ENCODE measurements at places on chromosomes 1 and 21.

- no peak for DNase-seq
Observed at GRCh38 chr1:109104364-109105151, 9.4 kb upstream of the ELAPOR1 start.

DNA sequence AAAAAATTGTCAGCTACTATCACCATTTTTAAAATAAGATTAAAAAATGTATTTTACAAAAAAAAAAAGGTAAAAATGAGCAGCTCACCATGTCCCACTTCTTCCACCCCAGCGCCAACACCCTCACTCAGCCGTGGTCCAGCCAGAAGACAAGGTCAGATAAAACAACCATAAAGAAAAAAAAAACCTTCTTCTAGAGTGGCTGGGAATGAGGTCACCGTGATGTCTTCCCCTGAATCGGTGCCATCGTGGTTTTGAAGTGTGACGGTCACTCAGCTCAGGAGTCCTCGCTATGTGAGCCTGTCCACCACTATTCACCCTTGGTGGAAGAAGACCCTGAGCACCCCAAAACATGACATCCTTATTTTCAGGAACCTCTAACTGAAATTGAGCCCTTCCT is 38.1 kb downstream of the B3GALT5 start:
- no peak for DNase-seq

GRCh38 chr21:26977746-26978145 is 10.9 kb upstream of the ADAMTS5 start:
- no peak for DNase-seq

DNA sequence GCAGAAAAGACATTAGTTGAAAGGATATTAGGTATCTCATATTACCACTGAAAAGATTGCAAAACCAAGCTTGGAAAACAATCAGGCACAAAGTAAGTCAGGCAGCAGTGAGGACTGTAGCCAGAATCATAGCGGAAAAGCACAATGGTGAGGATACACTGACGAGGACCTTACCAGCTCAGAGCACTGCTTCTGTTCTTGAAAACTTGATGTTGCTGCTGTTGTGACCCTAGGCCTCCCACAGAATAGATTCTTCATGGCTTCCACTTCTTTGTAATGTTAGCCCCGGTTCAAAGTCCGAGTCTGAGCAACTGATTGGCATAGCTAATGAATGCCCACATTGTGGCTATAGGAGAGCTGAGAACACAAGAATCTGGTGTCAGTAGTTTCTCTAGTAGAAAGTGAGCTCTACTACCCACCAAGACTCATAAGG is 45.2 kb upstream of the LRRC8C start:
- DNase-seq: no peak

DNA sequence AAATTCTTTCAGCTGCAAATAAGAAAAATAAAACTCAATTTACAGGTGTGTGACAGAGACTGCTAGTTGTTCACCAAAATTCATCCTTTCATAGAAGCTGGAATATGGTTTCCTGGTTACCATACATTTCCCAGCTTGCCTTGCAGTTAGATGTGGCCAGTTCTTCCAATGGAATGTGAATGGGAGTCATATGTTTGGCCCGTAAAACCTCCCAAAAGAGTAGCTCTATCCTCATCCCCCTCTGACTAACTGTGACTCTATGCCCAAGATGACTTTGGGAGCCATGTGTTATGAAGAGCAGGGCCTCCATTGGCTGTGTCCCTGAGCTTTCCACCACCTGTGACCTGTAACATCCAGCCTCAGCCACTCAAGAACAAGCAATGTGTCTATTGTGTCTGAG is 90.6 kb upstream of the NGF start:
- DNase-seq: no peak

DNA sequence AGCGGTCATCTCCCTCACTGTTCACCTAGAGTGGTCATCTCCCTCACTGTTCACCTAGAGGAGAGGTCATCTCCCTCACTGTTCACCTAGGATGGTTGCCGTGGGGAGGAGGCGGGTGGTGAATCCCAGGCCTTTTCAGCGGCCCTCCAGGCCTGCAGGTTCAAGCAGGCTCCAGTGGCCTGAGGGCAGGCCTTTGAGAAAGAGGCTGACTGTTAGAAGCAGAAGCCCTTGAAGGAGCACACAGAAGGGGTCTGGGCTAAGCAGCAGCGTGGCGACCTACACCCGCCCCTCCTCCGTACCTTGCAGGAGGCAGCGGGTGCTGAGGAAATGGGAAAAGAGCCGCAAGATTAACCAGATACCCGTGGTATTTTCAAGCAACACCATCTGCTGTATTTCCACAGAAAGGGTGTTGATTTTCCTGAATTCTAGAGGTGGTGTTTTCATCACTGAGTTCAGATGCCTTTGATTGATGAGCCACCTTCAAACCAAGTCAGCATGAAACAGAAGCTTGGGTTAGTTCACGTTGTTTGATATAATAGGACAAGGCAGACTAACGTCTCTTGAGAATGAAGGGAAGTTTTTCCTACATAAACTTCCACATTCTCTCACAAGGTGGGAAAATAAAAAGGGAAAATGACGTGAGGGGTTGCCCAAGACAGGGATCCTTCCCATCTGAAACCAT is 289.5 kb downstream of the KIF26B start:
- DNase-seq: no peak

GRCh38 chr1:115978292-115978941 is 2.1 kb downstream of the SLC22A15 start:
- DNase-seq: peak; percentile 63

- DNase-seq: peak; percentile 95
Observed at GRCh38 chr1:46043458-46044017, 88.9 kb downstream of the PIK3R3 start.

DNA sequence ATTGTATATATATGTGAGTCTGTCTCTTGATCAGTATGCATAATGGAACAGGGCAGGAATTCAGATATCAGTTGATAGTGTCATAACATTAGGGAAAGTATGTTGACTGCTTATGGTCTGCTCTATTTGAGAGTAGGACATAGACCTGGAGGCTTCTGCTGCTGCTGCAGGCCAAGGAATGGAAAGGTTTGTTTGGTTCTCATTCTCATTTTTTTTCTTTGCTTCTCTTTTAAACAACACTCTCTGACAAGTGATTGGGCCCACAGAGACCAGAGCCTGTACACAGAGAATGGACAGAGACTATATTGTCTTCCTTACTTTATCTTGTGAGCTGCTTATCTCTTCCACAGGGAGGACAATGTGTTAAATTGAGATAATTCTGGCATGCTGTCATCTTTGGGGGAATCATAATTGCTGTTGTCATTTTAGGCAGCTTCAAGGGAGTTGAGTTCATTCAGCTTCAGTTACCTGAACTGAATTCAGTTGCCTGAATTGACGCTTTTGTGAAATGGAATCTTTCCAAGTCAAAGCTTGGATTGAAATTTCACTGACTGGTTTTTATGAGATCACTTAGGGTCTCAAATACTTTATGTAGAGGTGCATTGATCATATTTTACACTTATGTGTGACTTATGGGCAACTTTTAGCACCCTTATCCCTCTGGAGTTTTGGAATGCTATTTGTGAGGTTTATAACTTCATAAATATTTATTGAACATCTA is 16.9 kb downstream of the CAP1 start:
- DNase-seq: no peak

GRCh38 chr21:46157396-46157986 is 2.1 kb upstream of the FTCD start:
- no peak for DNase-seq

DNA sequence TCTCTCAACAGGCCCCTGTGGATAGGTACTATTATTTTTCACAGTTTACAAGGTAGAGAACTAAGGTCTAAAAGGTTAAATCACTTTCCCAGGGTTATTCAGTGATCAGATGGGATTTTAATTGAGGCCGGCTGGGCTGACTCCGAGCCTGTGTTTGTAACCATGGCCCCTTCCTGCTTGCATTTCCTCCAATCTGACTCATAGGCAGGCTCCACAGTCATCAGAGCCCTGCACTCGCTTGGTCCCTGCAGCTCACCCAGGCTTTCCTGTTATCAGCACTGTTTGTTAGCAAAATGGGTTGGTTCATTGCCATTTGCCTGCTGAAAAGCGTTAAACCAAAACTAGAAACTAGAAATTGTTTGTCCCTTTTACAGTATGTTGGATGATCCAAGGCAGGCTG is 41.4 kb upstream of the LMX1A start:
- no peak for DNase-seq

GRCh38 chr21:43717166-43717853 is 1.6 kb upstream of the PDXK start:
- DNase-seq: no peak

- no peak for DNase-seq
Observed at GRCh38 chr1:31739346-31739745, 24.8 kb downstream of the ADGRB2 start.

DNA sequence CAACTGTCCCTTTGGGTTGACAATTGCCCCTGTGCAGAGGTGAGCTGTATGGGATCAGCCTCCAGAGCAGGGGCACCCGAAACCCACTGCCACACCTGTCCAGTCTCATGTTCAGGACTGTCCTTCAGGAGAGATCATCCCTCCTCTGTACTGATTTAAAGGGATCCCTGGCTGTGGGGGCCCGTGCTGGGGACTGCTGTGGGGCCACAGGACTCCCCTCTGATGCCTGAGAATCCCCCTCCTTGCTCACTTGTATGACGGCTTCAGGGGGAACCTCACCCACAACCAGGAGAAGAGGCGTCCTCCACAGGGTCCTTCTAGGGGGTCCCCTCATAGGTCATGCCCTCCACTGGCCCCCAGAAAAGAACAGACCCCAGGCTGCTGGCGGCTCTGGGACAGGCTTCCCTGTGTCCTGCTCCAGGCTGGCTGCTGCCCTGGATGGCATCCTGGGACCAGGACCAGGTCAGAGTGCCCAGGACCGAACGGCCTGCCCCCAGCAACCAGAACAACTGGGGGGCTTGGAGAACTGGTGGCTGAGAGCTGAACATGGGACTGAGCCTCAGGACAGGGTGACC is 77.5 kb upstream of the ACTRT2 start:
- no peak for DNase-seq

- no peak for DNase-seq
Observed at GRCh38 chr1:217917281-217917887, 286.2 kb downstream of the SPATA17 start.

GRCh38 chr21:35987475-35987874 is 72.9 kb downstream of the SETD4 start:
- DNase-seq: no peak

GRCh38 chr1:227174164-227174563 is 144.1 kb downstream of the CDC42BPA start:
- no peak for DNase-seq

- DNase-seq: no peak
Observed at GRCh38 chr1:30968220-30968971, 59.8 kb upstream of the SDC3 start.

GRCh38 chr1:94017155-94017829 is 103.7 kb downstream of the ABCA4 start:
- peak; percentile 42 for DNase-seq

DNA sequence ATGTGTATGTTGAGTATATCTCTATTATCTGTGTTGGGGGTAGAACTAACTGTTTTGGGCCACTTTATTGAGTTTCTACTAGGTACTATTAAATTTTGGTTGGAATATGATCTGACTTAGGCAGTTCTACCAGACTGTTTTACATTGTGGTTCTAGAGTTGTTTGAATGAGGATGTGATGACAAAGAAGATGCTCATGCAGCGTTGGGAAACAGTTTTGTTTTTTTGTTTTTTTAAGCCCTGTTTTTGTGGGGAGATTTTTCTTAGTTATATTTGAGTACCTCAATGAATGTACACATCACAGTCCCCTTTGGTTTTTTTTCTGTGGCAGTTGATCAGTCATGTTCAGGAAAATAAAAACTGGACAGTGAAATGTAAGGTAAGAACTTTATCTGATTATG is 40.1 kb downstream of the TMED5 start:
- no peak for DNase-seq

GRCh38 chr1:176791906-176792305 is 328.9 kb downstream of the PAPPA2 start:
- DNase-seq: no peak

- DNase-seq: no peak
Observed at GRCh38 chr1:30460661-30461060, 262.7 kb downstream of the MATN1 start.

- peak; percentile 12 for DNase-seq
Observed at GRCh38 chr1:17207540-17207939, 2.6 kb downstream of the PADI1 start.

- DNase-seq: no peak
Observed at GRCh38 chr1:200194477-200194876, 167.0 kb downstream of the NR5A2 start.

- no peak for DNase-seq
Observed at GRCh38 chr1:221306239-221306638, 427.0 kb downstream of the HLX start.

- no peak for DNase-seq
Observed at GRCh38 chr21:26405735-26406361, 167.2 kb downstream of the CYYR1 start.

DNA sequence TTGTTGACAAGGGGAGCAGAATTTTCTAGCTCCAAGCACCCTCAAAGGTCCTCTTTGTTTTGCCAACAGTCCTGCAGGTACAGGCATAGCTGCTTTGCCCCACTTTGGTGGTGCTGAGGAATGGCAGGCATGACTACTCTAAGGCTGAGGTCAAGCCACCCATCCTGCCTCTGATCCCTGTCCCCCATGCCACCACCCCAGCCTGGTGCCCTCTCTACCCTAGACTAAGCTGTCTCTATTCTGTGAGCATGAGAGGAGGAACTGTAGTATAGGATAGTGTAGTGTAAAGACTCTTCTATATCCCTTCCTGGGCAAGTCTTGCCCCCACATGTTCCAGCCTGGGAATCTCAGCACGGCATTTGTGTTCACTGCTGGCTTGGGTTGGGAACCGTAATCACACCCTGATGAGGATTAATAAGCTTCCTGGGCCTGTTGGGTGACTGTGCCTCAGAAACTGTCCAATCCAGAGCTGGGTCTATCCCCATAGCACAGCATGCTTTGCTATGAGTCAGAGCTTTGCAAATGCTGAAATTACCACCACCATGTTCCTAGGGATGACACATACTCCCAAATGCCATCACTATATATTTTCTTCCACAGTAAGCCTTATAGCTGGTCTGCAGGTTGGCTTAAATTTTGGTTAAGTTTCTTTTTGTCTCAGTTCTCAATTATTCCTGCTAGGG is 105.7 kb upstream of the PPP2R5A start:
- no peak for DNase-seq

- DNase-seq: peak; percentile 59
Observed at GRCh38 chr21:34075760-34076660, 2.6 kb downstream of the MRPS6 start.

DNA sequence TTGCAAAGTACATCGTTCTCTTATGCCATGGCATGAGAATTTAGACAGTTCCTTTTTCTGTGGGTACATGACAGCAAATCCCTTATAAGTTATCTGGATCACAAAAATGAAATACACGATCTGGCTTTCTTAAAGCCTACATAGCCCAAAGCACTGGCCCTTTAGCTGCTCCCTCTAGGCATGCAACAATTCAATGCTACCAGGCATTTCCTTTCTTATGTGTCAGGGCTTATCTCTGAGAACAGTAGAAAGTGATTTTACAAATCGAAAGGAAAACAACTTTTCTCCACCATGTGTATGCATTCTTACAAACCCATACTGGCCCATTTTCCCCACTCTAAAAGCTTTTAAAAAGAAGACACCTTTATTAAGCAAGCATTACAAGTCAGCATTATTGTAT is 139.7 kb downstream of the GRIK1 start:
- DNase-seq: no peak

GRCh38 chr1:95927061-95927460 is 693.1 kb downstream of the RWDD3 start:
- DNase-seq: no peak

Data from HL-60 (cell line).